Testis (tissue), 5 donors: ENCODE measurements at places on chromosomes 5 and 9.
A peak's percentile ranks its signal among the peaks of the same experiment; 100 is the strongest.

DNA sequence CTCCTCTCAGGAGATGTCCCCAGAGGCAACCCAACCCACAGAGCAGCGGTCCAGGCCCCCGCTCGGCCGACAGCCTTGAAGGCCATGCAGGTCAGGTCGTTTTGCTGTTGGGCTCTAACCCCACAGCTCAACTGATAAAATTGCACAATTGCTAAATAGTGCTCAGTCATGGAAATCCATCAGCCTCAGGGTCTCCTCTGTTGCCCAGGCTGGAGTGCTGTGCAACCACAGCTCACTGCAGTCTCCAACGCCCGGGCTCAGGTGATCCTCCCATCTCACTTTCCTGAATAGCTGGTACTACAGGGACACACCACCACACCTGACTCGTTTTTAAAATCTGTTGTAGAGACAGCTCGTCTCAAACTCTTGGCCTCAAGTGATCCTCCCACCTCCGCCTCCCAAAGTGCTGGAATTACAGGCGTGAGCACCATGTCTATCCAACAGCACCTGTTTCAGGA lies 18.3 kb downstream of the BRD3OS start:
- no peak for DNase-seq

- no peak for DNase-seq
Observed at GRCh38 chr9:129769669-129770068, 16.8 kb upstream of the PTGES start.

DNA sequence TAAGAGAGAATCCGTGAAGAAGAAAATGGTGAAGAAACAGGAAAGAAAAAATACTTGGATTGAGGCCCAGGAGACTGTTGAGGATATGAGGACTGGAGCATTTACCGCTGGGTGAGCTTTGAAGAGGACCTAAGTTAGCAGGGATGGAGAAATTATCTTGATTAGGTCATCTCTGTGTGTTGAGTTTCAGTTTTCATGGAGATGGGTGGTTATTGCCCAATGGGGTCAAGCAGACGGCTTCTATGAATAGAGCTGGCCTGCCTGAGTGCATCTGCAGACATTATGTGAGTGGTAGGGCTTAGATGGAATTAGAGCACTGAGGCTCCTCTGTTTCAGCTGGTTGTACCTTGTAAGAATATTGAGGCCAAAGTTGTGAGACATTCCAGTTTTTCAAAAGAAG lies 245.4 kb upstream of the FBXL7 start:
- DNase-seq: no peak

GRCh38 chr9:87713278-87713987 lies 12.5 kb upstream of the CTSL start:
- DNase-seq: peak; percentile 74

DNA sequence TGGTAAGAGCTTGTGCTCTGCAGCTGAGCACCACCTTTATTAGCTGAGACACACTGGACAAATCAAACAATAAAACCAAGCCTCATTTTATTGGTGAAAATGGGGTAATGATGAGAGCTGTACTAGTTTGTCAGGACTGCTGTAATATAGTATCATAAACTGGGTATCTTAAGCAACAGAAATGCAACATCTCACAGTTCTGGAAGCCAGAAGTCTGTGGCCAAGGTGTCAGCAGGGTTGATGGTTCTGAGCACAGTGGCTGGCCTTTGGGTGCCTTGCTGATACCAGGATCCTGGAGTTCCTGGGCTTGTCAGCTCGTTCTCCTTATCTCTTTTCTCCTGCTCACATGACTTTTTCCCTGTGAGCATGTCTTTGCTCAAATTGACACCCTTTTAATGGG lies 513.1 kb downstream of the IRX1 start:
- DNase-seq: no peak

DNA sequence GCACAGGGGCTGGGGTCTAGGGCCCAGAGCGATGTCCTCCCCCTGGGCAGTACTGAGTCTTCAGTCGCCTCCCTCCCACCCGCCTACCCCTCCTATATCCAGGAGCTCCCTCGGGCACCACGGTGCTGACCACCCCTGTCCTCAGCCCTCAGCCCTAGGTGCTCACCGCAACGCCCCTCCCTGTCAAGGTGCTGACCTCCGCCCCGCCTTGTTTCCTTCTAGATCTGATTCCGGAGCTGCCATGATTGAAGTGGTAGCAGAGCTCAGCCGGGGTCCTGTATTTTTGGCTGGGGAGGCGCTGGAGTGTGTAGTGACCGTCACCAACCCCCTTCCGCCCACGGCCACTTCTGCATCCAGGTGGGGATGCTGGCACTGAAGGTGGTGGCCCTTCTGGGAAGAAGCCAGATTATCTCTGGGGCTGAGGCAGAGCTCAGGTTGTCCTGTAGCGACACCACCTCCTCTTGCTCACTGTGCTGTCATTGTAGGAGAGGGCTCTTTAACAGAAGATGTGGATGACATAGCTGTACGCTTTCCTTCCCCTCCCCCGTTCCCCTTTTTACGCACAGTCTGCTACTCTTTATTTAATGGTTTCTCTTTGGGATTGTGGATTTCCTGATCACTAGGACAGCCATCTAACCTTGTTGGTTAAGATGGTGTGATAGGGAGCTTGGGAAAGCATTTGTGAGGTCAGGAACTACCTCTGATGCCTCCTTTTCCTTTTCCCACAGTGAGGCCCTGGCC lies 598 bp downstream of the RGP1 start:
- DNase-seq: peak; percentile 45

DNA sequence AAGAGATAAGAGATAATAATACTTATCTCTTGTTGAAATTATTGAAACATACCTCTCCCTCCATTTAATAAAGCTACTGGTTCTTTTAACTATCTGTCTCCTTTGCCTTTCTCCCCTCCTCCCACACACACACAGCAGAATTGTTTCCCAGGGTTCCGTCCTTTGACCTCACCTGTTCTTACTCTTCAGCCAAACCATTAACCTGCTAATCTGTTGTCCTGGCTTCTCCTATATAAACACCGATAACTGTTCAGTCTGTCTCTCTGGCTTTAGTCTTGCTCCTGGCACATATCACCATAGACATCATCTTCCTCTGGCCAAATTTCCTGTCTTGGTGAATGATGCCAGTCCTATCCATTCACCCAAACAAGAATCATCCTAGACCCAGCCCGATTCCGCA lies 7.7 kb downstream of the RHOBTB3 start:
- DNase-seq: no peak

- DNase-seq: no peak
Observed at GRCh38 chr9:5835808-5836207, 2.9 kb upstream of the ERMP1 start.

GRCh38 chr9:84843175-84843824 lies 173.8 kb downstream of the NTRK2 start:
- DNase-seq: no peak

DNA sequence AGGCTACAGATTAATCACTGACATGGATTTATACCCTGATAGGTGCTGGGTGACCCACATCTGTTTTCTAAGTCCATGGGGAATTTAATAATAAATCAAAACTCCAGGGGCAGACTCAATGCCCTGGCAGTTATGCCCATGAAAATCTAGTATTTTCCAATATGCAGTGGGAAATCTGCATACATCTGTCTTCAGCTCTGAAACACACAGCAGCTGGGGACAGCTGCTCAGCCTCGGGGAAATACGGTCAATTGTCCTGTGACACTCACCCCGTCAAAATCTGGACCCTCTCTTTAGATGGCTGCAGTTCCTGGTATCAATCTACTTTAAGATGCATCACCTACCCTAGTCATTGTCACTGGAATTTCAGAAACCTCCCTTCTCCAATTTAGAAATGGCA lies 12.7 kb upstream of the C1QTNF3 start:
- no peak for DNase-seq

GRCh38 chr5:82387819-82388166 lies 109.6 kb upstream of the RPS23 start:
- no peak for DNase-seq

DNA sequence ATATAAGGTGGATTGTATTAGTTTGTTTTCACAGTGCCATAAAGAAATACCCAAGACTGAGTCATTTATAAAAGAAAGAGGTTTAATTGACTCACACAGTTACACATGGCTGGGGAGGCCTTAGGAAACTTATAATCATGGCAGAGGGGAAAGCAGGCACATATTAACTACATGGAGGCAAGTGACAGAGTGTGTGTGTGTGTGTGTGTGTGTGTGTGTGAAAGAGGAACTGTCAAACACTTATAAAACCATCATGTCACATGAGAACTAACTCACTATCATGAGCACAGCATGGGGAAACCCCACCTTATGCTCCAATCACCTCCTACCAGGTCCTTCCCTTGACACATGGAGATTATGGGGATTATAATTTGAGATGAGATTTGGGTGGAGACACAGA lies 118.6 kb downstream of the SPEF2 start:
- no peak for DNase-seq

DNA sequence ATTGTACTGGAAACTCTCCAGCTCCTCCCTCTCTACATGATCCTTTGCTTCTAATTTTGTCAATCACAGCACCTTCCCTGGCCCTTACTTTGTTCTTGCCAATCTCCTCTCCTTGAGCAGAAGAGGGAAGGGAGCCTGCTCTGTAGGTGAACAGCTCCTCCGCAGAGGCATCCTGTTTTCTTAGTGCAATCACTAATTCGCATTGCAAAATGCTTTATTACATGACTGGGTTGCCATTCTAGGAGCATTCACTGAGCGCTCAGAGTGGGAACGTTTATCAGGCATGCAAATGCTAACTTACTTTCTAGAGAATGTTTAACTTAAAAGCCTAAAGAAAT lies 416 bp upstream of the SNX18 start:
- no peak for DNase-seq

DNA sequence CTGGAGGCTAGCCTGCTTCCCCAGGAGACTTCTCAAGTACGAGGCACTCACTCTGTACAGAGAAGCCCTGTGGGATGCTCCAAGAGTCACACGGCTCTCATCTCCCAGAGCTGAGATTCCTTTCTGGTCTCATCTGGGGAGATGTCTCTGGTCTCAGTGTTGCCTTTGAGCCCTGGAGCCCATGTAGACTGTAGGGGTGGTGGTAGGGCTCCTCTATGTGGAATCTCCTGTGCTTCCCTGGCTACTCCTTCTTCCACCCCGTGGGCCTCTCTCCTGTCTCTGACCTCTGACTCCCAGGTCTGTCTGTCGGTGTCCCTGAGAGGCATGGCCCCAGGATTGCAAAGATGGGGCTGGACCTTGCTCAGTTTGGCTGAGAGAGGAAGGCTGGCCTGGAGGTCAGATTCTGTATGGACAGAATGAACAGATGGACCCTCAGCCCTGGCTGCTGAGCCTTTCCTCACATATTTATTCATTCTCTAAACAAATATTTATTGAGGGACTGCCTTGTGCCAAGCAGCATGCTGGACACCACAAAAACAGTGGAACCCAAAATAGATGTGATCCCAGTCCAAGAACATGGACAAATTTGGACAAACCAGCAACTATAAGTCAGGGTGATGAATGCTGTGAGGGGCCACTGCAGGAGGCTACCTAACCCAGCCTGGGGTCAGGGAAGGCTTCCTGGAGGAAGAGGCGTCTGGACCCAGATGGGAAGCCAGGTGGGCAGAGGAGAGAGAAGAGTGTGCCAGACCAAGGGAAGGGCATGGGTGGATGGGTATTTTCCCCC lies 2.6 kb downstream of the CCL19 start:
- no peak for DNase-seq

DNA sequence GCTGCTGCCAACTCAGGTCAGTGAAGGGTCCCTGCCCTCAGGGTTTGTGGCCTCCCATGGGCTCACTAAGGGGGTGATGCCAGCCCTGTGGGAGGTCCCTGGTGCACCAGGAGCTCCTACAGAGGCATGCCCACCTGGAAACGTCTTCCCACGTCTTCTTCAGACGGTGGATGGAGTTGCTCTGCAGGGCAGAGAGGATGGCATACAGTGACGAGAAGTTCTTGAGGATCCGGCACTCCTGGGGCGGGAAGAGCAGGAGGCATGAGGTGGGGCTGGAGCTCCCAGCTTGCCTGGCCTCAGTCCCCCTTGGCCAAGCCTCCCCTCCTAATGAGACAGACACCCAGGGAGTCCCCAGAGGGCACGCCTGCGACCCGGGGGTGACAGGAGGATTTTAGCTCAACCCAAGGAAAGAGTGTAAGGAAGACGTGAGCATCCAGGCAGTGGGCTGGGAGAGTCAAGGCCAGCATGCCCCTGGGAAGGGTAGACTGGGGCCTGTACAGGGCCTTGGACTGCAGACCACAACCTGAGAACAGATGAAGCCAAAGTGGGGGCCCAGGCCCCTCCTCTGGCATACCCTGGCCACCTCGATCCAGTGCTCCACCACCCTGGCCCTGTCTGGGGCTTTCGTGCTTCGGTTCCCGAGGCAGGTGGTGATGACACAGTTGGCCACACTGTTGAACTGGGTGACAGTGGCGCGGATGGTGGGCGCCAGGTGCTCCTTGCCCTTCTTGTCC lies 14.4 kb downstream of the RALGDS start:
- no peak for DNase-seq

GRCh38 chr9:1536522-1537170 lies 478.5 kb upstream of the SMARCA2 start:
- no peak for DNase-seq

- no peak for DNase-seq
Observed at GRCh38 chr5:40879163-40879942, 29.9 kb upstream of the C7 start.

DNA sequence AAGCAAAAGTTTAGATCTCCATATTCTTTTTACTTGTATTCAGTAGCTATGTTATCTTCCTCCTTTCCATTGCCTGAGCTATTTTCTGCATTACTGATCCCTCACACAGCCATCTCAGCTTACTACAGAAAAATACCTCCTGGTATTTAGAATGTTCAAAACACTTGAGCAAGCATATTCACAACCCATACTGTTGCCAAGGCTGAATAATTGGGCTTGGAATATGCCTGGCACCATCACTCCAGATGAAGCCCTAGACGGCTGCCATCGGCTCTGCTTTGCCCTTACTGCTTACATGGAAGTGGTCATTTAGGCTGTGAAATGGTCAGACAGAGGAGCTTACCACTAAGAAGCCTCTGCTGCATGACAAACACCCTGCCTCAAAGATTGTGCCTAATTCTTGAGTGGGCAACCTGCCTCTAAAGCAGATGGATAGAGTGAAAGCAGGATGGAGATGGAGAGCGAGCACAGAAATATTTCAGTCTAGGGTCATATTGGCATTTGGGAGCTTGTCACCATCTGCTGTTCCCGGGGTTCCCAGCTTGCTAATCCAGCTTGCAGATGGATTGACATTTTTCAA lies 92.5 kb upstream of the TAS2R1 start:
- DNase-seq: no peak

- DNase-seq: no peak
Observed at GRCh38 chr9:70466976-70467561, 52.6 kb upstream of the KLF9 start.

- peak; percentile 11 for DNase-seq
Observed at GRCh38 chr9:138043411-138044345, 166.1 kb downstream of the CACNA1B start.

GRCh38 chr5:148735301-148735835 lies 81.0 kb upstream of the HTR4 start:
- DNase-seq: no peak

- DNase-seq: no peak
Observed at GRCh38 chr9:112772215-112772509, 21.6 kb downstream of the SNX30 start.

GRCh38 chr9:125074976-125075375 lies 68.4 kb downstream of the SCAI start:
- no peak for DNase-seq

- DNase-seq: no peak
Observed at GRCh38 chr5:163459462-163459818, 462 bp downstream of the NUDCD2 start.

- DNase-seq: peak; percentile 55
Observed at GRCh38 chr5:134570886-134571285, 45.4 kb downstream of the JADE2 start.
